ENCODE measurements at places on chromosomes 2 and 18. TPM values are rescaled to one million over a fixed set of nuclear protein-coding genes. Genes with fewer than 3 reads are reported as not detected.
A peak's percentile ranks its signal among the peaks of the same experiment; 100 is the strongest.

Gene AMER3
- total RNA-seq: 44.0 TPM

DNA sequence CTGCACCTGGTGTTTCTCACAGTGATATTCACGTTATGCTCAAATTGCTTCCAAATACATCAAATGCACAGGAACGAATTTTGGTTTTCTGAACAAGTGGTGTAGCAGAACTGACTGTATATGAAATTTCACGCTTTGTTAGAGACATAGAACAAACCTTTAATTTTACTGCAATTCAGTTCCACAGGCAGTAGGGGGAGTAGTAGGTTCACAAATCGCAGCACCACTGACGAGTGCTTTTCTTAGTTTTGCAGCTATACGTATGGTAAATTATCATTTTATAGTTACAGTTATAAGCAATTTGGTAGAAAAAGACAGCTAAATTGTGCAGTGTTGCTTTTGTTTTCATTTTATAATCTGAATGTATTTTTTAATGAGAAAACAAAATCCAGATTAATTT, 113.3 kb downstream of the KIAA1328 start:
- no peak for DNase-seq

Gene PSMG2
- 67.7 TPM for total RNA-seq

GRCh38 chr2:186382932-186383331, 103.1 kb upstream of the ZC3H15 start:
- DNase-seq: no peak

Gene GPR39
- total RNA-seq: 2.9 TPM

Gene AP1S3
- 2.0 TPM for total RNA-seq

Gene SPEG
- 13.0 TPM for total RNA-seq

DNA sequence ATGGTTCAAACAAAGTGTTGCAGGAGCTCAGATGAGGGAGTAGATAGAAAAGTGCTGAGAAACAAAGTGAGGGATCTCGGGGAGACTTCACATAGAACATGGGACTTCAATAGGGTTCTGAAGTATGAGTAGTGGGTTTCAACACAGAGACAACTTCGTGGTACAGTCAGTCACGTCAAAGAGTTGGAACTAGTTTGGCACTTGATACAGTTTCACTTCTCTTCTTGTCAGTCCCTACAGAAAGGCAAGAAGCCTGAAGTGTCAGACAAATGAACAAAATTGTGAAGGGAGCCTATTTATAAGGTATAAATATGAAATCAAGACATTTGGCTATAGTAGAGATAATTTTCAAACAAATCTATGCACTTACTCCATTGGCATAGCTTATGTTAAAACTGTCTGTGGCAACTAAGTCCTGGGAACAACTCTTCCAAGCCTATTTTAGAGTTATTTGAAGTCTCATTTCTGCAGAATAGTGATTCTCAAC, 338.0 kb downstream of the TDRD15 start:
- no peak for DNase-seq

DNA sequence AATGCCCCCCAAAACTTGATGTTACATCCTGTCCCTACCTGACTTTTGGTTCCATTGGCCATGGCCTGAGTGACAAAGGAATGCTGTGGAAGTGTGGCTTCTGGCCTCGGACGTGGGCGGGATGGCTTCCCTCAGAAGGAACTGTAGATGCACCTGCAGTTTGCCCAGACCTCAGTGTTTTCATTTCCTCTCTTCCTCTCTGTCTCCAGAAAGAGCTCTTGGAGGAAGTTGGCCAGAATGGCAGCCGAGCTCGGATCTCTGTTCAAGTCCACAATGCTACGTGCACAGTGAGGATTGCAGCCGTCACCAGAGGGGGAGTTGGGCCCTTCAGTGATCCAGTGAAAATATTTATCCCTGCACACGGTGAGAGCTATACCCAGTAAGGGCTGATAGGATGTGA, 61.0 kb upstream of the TMEM87B start:
- no peak for DNase-seq

DNA sequence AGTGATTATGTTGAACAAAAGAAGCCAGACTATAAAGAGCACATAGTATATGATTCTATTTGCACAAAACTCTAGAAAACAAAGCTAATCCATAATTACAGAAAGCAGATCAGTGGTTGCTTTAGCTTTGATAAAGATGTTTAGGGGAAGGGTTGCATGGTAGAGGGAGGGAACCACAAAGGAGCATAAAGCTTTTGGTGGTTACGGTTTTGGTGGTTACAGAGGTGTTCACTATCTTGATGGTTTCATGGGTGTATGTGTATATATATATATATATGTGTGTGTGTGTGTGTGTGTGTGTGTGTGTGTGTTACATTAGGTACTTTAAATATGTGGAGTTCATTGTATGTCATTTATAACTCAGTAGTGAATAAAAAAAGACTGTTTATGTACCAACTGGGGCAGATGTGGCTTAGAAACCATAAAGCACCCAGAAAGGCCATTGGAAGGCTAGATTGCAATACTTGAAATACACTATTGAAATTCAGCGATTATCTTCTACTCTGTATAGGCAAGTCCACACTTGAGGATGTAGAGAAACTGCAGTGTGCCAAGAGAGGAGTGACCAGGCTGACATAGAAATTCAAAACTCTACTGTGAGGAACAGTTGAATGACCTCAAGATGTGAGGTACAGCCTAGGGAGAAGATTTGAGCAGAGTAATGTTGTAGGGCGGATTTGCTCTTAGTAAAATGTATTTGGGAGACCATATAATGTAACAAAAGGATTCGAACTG, 60.6 kb downstream of the CAB39 start:
- DNase-seq: no peak

DNA sequence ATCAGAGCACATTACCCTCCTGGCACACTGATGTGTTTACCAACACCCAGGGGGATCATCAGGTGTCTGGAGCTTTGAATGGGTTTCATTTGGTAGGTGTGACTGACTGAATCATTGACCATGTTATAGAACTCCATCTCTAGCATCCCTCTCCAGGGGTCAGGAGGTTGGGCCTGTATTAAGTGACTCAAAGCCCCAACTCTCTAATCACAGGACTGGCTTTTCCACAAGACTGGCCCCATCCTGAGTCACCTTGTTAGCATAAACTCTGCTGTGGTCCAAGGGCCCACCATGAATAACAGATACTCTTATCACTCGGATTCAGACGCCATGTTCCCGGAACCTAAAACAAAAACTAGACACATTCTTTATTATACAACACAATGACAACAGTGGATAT, 125.9 kb upstream of the NDUFV2 start:
- DNase-seq: no peak

DNA sequence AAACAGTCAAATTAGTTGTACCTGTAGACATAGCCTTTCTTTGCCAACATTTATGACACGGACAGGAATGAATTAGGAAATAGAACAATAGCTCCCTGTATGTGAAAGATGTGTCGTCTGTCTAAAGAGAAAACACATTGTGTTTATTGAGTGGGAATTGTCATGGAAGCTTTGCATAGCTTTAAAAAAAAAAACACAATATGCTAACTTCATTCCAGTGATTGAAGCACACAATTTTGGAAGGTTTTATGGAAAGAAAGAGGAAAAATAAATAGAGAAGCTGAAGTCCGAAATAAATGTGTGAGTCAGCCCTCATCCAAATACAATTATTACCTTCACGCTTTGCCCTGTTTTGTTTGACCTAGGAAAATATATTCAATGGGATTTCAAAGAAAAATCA, 1095.7 kb downstream of the TSN start:
- no peak for DNase-seq

Gene C2orf69
- 35.5 TPM for total RNA-seq

DNA sequence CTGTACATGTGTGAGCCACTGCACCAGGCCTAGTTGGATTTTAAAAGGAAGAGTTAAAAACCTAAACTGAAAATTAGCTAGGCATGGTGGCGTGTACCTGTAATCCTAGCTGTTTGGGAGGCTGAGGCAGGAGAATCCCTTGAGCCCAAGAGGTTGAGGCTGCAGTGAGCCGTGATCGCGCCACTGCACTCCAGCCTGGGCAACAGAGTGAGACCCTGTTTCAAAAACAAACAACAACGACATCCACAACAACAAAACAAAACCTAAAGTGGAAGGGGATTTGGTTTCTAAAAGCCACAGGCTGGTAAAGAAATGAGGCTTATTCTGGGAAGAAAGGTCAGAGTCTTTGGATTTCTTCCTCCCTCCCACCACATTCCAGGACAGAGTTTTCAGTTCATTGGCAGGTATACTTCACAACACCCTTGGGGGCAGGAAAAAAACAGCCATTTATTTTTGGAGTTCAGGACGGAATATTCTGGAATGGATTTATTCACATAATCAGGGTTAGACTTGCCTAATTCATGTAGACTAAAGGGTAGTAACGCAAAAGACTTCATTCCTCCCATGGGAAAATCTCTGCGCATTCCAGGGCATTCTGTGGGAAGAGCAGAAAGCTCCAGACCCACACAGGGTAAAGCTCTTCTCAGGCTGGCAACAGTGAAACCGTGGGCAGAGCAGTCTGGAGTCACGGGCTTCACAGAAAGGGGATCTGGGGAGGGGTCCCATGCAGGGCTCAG, 34.9 kb downstream of the TEX44 start:
- no peak for DNase-seq

GRCh38 chr2:7523481-7524120, 606.4 kb downstream of the RNF144A start:
- DNase-seq: no peak

DNA sequence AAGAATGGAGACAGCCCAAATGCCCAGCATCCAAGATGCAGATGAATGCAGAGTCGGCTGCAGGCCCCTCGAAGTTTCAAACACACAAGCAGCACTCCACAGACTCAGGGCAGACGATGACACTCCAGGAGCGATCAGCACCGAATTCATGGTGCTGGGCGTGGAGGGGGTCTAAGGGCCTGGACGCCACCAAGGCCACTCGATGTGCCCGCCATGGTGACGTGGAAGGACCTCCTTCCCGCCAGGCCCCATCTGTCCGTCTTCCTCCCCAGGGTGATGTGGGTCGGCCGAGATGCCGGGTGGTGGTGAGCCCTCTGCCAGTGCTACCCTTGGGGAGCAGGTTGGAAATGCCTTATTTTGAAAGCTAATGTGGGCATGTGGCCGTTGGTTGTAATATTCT, 9.4 kb downstream of the KIF1A start:
- DNase-seq: no peak

Gene MAL
- total RNA-seq: not detected

Gene SERPINB10
- total RNA-seq: 0.41 TPM

- no peak for DNase-seq
These were observed 38.7 kb downstream of the CCDC85A start for GRCh38 chr2:56222481-56222880.

Gene LYPD1
- 24.5 TPM for total RNA-seq

Gene TRIM43
- not detected for total RNA-seq

- DNase-seq: no peak
These were observed 15.4 kb downstream of the HK2 start for GRCh38 chr2:74849228-74849892.

- no peak for DNase-seq
These were observed 60.3 kb upstream of the LMAN1 start for GRCh38 chr18:59419386-59419785.

- no peak for DNase-seq
These were observed 65.3 kb upstream of the SMAD7 start for GRCh38 chr18:49015886-49016647.

DNA sequence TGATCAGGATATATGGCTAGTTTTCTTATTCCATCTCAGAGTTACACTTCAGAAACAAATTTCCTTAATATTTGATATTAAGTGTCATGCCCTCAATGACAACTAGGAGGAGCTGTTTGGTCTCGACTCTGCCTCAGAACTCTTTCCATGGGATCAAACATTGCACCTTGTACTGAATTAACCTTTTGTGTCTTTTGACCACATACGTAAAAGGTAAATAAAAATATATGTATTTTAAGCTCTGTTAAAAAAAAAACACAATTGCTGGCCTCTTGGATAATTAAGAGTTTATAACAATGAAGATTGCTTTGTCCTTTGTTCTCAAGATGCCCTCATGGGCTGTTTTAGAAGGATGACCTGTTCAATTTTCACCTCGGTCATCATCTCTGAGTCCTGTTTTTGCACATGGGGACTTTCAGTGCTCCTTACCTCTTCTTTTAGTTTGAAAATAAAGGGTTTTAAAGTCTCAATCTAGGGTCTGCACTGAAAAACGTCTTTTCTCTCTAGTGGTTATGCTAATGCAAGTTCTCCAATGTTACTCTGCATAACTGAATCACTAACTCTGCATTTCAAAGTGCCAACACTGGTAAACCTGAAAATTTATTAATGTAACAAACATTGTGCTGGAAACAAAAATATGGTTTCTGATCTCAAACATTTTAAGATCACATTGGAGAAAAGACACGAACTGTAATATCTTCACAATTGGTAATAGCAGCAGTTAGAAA, 18.8 kb upstream of the FN1 start:
- DNase-seq: peak; percentile 21

GRCh38 chr2:174085781-174086180, 120.6 kb upstream of the SP3 start:
- no peak for DNase-seq

Gene ATP6V1C2
- 1.2 TPM for total RNA-seq

DNA sequence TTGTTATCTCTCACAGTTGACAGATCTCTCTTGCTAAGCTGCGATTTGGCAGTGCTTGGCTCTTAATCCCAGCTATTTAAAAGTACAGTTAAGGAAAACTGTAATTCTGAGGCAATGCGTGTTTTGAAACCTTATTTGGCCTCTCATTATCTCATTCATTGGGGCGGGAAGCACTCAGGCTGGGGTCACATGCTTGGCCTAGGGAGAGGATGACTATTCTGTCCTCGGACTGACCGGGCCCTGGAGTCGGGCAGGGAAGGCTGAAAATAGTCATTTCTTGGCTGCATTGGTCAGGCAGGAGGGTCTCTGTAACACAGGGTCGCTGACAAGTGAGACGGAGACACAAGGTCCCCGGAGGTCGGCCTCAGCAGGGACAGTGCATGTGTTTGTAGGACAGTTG, 20.2 kb upstream of the EMILIN2 start:
- DNase-seq: no peak

DNA sequence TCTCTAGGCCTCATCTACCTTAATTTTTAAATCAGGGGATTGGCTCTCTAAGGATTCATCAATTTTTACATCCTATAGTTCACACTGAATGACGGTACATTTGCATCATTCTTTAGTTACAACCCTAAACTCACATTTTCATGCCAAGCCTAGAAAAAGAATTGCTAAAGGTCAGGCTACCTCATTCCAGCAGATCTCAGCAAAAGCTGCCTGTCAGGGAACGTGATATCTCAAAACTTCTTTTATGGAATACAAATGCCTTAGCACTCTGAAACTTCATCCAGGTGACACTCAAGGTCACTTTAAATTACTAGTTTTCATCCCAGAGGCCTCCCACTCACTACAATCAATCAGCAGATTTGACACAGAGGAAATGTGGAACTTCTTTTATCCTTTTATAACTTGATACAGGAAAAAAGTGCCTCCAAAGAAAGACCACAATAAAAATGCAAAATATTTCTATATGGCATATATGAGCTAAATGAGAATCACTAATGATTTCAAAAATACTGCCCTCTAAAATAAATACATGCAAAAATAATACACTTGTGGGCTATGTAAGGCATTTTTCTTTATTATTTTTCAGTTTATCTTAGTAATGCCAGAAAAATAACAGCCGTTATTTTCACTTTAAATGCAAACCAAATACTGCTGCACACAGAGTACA, 91.5 kb downstream of the ARHGEF33 start:
- DNase-seq: no peak

Gene RAX
- not detected for total RNA-seq
